ENCODE measurements at places on chromosomes 5 and 9.

DNA sequence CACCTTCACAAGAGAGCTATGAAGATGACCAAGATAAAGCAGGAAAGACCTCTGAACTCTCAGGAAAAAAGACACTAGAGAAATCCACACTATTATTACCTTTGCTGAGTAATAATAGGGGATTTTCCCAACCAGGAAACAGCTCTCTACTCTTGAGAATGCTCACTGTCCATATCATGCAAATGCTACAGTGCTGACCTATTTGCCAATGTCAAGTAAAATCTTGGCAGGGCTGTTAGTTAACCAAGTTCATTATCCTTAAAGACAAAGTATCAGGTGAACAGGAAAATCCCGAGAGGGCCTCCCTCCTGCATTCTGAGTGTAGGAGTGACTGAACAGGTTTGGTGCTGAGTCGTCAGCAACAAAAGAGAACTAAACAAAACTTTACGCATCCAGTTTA is 306.6 kb downstream of the ACTL7B start:
- no peak for DNase-seq

- DNase-seq: no peak
Observed at GRCh38 chr9:137945581-137945980, 68.0 kb downstream of the CACNA1B start.

GRCh38 chr5:24642022-24642421 is 2.8 kb downstream of the CDH10 start:
- DNase-seq: no peak

- DNase-seq: no peak
Observed at GRCh38 chr5:163512526-163512925, 7.1 kb downstream of the MAT2B start.

GRCh38 chr5:9654886-9655285 is 24.7 kb upstream of the TAS2R1 start:
- DNase-seq: no peak

DNA sequence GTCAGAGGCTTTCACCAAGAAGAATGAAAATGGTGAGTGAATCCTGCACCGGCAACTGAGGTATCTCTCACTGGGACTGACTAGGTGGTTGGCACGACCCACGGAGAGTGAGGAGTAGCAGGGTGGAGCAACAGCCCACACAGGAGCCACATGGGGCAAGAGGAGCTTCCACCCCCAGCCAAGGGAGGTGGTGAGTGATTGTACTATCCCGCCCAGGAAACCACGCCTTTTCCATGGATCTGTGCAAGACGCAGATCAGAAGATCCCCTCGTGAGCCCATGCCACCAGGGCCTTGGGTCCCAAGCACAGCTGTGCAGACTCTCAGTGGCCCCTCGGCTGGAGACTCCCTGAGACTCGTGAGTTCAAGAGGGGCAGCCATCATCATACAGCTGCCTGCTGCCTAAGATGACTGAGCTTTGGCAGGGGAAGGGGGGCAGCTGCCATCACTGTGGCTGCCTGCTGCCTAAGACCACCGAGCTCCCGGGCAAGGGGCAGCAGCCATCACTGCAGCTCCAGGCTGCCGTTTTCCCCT is 229.5 kb downstream of the AP3B1 start:
- peak; percentile 41 for DNase-seq

- no peak for DNase-seq
Observed at GRCh38 chr9:133201424-133202144, 7.5 kb downstream of the OBP2B start.

DNA sequence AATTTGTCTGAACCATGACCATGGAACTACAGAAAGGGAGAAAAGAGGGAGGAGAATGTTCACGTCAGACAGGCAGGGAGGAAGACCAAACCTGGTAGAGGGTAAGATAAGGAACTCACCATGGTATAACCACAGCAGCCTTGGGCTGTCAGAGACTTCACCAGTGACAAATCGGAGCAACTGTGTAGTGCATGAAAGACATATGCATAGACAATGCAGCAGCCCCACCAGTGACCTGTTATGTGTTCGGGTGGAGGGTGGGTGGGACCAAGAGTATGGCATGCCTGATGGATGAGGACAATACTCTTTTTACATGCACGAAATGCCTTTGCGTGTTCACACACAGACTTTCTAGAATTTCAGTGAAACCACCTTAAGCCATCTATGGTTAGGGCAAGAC is 221.8 kb upstream of the RASEF start:
- no peak for DNase-seq

GRCh38 chr5:14663734-14664269 is 716 bp upstream of the OTULIN start:
- DNase-seq: no peak

- DNase-seq: no peak
Observed at GRCh38 chr5:87394411-87395165, 18.1 kb downstream of the CCNH start.
